ENCODE measurements at places on chromosomes 6 and 20.

- no peak for DNase-seq
Observed at GRCh38 chr20:57800791-57801430, 91.1 kb upstream of the PMEPA1 start.

DNA sequence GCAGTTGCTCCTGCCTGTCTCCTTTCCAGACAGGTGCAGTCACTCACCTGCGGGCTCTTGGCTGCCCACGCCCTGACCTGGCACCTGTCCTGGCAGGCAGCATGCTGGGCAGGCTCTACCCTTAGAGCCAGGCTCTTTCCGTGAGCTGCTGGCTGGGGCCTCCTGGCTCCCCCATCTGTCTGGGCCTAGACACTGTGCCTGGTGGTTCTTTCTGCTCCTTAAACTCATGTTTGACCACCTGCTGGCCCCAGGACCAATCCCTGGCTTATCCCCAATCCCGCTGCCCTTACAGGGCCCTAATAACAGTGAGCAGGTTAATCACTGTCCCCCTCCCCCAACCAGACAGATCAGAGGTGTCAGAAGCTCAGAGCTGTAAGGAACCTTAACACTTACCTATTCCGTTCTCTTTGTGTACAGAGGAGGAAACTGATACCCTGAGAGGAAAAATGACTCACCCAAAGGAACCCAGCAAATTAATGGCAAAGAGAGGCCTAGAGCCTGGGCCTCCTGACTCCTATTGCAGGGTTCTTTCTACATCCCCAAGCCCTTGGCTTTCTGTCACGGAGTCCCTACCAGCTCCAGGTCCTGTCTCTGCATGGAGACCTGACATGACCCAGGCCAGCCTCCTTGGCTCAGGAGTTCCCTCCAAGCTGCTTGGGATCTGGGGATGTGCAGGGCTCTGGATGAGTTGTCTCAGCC lies 54.7 kb downstream of the RAB44 start:
- no peak for DNase-seq

DNA sequence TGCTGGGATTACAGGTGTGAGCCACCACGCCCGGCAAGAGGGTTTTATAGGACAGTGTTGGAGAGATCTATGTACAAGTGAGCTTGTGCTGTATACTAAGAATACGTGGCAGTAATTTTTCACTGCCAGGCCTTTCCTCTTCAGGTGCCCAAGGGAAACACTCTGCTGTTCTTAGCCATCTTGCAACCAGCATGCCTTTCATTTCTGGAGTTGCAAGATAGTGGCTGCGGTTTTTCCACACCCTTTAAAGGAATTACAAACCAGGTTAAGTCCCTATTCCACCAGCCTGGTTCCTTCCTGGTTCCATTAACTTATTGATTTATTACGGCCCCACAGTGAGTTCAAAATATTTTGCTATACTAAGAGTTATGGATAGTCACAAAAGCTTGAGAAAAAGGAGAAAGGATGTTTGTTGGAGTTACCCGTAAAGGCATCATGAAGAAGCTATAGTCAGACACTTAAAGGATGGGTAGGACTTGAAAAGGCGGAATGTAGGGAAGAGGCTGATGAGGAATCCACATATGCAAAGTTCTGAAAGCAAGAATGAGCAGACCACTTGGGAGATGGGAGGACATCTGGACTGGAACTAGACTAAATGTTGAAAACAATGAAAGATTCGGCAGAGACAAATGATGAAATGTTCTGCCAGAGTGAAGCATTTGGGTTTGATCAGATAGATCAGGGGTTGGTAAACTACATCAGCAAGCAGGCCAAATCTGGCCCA lies 61.4 kb upstream of the ASIP start:
- DNase-seq, result no peak

GRCh38 chr6:4174042-4174441 lies 38.7 kb upstream of the ECI2 start:
- no peak for DNase-seq
